Trophoblast cell (in vitro differentiated cells and primary cell): ENCODE measurements at places on chromosomes 3 and 15.
A peak's percentile ranks its signal among the peaks of the same experiment; 100 is the strongest.

DNA sequence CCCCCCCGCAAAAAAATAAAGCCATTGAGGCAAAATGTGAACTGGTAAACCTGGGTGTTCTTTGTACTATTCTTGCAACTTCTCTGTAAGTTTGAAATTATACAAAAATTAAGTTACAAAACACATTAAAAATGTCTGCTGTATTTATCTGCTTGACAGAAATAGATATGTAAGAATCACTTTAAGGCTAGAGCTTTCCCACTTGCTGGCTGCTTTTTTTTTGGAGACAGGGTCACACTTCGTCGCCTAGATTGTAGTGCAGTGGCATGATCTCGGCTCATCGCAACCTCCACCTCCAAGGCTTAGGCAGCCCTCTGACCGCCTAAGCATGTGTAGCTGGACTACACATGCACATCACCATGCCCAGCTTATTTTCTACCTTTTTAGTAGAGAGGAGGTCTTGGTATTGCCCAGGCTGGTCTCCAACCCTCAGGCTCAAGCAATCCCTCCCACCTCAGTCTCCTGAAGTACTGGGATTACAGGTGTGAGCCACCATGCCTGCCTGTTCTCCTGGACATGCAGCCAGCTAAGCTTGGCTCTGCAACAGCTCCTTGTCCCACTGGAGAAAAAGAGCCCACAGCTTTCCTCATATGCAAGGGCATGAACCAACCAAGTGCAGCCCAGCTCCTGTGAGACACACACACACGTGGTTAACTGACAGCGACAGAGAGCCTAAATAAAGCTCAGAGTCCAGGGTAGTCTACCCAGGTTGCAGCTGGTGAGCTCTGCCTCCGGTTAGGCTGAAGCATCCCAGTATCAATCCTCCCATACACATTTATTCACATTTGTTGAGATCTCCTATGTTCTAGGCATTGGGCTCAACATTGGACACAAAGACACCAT lies 4.5 kb downstream of the RPS17 start:
- no peak for DNase-seq

GRCh38 chr3:99545941-99546580 lies 92.3 kb upstream of the COL8A1 start:
- peak; percentile 13 for DNase-seq

DNA sequence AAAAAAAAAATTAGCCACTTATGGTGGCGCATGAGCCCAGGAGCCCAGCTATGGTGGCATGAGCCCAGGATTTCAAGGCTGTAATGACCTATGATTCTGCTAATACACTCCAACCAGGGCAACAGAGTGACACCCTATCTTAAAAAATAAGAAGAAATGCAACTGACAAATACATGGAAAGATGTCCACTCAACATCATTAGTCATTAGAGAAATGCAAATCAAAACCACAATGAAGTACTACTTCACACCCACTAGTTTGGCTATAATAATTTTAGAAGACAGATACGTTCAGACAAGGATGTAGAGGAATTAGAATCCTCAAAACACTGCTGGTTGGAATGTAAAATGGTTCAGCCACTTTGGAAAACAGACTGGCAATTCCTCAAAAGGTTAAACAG lies 10.5 kb downstream of the PRKAR2A start:
- no peak for DNase-seq

DNA sequence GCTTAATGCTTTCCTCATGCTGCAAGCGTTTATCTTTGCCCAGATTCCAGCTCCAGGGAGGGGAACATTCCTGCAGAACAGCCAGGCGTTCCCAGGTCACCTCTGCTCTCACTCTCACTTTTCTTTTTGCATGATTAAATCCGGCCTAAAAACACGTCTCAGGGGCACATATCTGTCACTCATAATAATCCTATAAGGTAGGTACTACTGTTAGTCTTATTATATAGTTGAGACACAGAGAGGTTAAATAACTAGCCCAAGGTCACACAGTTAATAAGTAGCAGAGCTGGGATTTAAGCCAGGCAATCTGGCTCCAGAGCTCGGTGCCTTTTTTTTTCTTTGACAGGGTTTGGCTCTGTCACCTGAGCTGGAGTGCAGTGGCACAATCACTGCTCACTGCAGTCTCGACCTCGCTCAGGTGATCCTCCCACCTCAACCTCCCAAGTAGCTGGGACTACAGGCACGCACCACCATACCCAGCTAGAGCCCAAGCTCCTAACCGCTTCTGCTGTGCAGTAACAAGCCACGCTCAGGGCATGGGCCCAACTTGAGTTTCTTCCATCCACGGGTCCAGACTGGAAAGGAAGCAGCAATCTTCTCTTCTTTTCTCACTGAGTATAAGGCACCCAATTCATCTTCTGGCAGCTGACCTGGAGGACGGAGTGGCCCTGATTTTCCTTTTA lies 96.5 kb downstream of the LIPC start:
- peak; percentile 56 for DNase-seq

- DNase-seq = peak; percentile 33
These were observed 43.6 kb downstream of the RASA2 start for GRCh38 chr3:141530415-141530768.

- DNase-seq = no peak
These were observed 107.1 kb upstream of the LINGO1 start for GRCh38 chr15:77739591-77740378.

DNA sequence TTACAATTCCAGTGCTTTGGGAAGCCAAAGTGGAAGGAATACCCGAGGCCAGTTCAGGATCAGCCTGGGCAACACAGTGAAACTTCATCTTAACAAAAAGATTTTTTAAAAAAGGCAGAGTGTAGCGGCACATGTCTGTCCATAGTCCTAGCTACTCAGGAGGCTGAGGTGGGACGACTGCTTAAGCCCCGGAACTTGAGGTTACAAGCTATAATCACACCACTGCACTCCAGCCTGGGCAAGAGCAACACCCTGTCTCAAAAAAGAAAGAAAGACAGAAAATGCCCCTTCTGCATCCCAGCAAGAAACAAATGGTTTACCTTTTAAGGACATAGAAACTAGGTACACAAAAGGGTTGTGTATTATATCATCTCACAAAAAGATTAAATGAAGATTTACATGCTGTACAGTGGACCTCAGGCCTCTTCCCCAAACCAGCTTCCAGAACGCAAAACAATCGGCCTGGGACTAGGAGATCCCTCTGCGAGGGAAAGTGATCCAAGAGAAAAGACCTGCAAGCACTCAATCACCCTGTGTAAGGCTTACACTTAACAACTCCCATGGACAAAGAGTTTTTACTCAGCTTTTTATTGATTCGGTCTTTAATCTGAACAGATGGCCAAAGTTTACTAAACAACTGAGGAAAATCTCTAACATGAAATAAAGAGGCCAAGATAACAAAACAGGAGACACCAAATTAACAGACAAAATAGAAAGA lies 21.2 kb downstream of the TFDP2 start:
- no peak for DNase-seq

DNA sequence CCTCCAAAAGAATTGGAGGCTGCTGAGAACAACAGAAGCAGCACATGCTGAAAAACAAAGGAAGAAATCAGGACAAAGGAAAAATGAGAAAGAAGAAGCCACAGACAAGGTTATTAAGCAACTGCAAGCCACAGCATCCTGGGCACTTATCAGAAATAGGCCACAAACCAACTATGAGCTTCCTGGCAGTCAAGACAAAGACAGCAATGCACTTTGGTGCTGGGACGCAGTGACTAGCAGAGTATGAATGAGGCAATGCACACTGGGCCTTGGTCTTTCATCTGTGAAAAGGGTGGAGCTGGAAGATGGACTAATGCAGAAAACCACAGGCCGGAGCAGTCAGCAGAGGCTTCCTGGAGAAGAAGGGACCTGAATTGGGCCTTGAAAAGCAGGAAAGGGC lies 56.0 kb upstream of the LINGO1 start:
- DNase-seq = no peak

DNA sequence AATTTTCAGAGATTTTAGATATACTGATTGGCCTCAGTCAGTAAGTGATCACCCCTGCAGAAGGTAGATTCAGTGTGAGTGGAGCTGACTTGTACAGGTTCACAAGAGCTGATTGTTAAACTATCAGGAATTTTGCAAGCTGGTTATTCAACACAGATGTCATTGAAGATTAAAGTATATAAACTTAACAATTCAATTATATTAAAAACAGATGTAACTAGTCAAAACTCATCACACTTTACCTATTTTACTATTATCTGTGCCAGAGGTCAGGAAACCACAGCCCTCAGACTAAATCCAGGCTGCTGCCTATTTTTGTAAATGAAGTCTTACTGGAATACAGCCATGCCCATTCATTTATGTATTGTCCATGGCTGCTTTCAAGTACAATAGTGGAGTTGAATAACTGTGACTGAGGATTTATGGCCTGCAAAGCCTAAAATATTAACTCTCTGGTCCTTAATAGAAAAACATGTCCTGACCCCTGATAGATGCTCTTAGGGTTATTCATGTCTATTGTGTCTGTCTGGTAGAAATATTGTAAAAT lies 429.3 kb upstream of the PDZRN3 start:
- no peak for DNase-seq

DNA sequence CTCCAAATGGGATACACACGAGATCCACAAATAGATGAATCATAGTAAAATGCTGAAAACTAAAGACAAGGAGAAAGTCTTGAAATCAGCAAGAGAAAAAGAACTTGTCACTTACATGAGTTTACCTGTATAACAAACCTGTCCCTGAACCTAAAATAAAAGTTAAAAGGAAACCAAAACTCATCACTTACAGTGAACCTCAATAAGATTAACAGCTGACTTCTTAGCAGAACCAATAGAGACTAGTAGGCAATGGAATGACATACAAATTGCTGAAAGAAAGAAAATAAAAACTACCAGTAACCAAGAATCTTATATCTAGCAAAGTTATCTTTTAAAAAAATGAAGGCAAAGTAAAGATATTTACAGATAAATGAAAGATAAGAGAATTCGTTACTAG lies 27.4 kb downstream of the SEC22A start:
- DNase-seq = no peak
